ENCODE measurements at places on chromosomes 7 and 10. TPM values are rescaled to one million over a fixed set of nuclear protein-coding genes. Genes with fewer than 3 reads are reported as not detected.

Gene LMBR1
- total RNA-seq = 37.4 TPM

Gene SPDYE5
- not detected for total RNA-seq

Gene CPA1
- not detected for total RNA-seq

Gene SLC39A12
- total RNA-seq = not detected

Gene WNT8B
- not detected for total RNA-seq

Gene SH2B2
- 7.0 TPM for total RNA-seq

Gene ADCY1
- 0.16 TPM for total RNA-seq

Gene COL13A1
- total RNA-seq = 3.7 TPM

Measured in epithelial cell of alveolus of lung (primary cell).